SIG-M5 (cell line): ENCODE measurements at places on chromosomes 11 and 22.
A peak's percentile ranks its signal among the peaks of the same experiment; 100 is the strongest.

GRCh38 chr11:43579919-43580276 lies 100.6 kb upstream of the HSD17B12 start:
- DNase-seq, result no peak

DNA sequence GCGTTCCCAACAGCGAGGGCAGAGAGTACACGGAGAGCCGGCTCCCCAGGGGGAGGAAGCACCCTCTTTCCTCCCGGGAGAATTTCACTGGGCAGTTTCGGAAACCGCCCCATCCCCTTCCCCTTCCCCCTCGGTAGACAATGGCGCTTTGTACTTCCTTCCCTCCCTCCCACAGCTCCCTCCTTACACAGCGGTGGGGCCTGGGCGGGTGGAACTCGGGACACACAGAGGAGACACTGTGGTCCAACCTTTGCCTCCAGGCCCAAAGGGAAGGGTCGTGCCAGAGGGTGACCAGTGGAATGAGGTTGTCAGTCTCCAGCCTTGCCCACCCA lies 4.3 kb downstream of the SMTN start:
- no peak for DNase-seq

DNA sequence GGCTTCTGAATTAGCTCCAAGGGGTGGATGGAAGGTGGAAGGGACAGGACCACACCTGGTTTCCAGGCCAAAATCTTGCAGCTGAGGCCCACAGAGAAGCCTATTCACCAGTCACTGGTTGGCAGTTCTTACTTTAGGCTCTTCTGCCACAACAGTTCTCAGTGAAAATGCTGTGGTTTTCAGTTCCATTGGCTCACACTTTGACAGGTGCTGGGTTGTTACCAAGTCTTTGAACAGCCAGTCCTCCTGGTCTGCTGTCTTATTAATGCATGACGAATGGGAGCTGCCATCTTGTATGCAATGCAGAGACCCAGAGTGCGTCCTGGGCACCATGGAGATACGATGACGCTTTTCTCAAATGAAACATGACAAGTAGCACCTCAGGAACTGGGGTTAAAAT lies 232.0 kb upstream of the ZBED5 start:
- no peak for DNase-seq

DNA sequence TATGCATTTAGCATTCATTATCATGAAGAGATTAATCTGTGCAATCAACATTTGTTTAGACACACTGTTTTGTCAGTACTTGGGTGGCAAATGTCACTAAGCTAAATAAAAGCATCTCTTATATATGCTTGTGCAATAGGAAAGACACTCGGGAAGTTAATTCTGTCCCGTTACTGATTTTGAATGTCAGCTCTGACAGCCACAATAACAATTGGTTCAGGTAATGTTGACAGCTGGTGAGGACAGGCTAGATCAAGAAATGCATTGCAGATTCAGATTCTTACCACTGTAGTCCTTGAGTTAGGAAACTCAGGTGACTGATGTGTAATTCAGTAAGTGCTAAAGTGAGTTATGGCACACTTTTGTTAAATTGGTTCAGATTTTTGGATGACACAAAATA lies 523.8 kb upstream of the FAT3 start:
- no peak for DNase-seq

GRCh38 chr11:102047305-102047924 lies at the start of gene CFAP300:
CFAP300 (plus strand) TSS chr11:102047437; CDS start chr11:102047471, 34 bp downstream.
- DNase-seq, result no peak

GRCh38 chr22:26576026-26576680 lies 13.8 kb downstream of the TPST2 start:
- DNase-seq, result no peak

GRCh38 chr22:37126882-37127281 lies 17.4 kb upstream of the TMPRSS6 start:
- DNase-seq, result no peak

DNA sequence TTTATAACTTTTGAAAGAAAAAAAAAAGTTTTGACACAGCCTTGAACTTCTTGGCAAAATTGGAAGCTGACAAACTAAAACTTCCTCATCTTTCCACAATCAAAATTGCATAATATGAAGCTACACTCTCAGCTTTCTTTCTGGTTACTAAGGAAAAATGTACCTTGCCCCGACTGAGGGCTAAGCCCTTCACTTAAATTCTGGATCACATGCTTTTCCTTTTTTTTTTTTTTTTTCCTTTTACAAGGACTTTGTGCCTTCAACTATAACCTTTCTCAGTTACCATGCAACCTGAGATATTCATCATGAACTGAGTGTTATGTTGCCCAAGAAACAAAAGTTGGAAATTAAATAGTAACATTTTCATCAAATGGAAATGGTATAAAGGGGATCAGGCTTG lies 188.5 kb upstream of the CARD18 start:
- DNase-seq, result no peak

DNA sequence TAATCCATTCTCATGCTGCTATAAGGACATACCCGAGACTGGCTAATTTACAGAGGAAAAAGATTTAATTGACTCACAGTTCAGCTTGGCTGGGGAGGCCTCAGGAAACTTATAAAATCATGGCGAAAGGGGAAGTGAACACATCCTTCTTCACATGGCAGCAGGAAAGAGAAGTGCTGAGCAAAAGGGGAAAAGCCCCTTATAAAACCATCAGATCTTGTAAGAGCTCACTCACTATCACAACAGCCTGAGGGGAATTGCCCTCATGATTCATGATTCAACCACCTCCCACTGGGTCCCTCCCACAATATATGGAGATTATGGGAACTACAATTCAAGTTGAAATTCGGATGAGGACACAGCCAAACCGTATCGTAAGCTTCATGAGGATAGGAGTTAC lies 3.8 kb upstream of the CYB5R2 start:
- no peak for DNase-seq

DNA sequence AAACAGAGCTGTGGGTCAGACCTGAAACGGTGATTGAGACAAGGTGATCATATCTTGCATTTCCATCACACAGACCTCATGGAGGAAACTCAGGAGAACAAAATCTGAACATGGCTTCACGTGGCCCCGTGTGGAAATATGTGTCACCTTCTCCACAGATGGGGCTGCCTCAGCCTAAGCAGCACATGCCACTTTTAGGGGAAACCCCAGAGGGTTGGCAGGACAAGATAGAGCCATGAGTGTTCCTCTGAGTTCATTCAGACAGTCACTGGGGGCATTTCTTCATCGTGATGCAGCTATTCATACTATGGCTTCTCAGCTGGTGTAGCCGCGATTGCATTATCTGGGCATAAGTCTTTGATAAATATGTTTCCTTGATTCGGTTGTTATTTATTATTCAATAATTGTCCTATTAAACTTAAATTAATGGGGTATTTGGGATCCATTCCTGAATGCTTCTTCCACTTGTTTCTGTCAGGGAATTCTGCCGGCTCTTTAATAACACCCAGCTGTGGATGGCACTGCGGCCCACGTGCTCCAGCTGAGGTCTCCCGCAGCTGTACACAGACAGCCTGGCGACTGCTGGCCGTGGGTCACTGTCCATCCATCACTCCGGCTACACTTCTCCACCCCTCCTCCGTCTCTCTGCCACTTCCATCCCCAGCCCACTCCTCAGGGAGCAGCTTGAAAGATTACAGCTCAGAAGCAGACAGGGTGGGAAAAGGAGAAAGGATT lies 485.1 kb downstream of the OPCML start:
- no peak for DNase-seq

- DNase-seq, result no peak
These were observed 425.4 kb downstream of the ETS1 start for GRCh38 chr11:128161994-128162393.

DNA sequence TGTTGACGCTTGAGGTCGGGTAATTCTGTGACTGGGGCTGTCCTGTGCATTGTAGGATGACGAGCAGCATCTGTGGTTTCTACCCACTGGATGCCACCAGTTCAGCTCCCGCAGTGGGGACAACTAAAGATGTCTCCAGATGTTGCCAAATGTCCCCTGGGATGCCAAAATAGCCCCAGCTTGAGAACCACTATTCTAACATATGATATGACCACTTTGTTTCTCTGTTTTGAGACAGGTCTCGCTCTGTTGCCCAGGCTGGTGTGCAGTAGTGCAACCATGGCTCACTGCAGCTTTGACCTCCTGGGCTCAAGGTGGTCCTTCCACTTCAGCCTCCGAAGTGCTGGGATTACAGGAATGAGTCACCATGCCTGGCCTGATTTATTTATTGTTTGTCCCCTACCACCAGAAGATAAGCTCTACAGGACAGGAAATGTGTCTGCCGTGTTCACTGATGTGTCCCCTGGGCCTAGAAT lies 4.4 kb upstream of the MEN1 start:
- no peak for DNase-seq

DNA sequence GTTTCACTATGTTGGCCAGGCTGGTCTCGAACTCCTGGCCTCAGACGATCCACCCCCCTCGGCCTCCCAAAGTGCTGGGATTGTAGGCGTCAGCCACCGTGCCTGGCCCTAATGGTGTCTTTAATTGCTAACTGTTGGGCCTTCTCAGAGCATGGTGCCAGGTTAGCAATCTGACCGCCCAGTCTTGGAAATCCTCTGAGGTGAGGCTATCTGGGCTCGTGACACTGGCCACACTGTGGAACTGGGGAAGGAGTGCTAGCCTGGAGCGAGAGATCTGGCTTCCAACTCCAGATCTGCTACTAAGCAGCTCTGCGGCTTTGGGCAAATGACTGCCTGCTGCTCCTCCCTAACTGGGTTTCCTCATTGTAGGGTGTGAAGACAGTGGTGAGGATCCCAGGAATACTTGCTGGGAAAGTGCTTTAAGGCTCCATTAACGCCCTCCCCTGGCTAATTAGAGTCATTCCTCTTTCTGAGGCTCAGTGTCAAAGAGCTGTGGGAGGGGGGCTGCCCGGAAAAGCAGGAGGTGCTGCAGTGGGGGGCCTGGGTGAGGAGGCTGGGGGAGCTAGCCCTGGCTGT lies 35.4 kb downstream of the CHRDL2 start:
- DNase-seq, result no peak

DNA sequence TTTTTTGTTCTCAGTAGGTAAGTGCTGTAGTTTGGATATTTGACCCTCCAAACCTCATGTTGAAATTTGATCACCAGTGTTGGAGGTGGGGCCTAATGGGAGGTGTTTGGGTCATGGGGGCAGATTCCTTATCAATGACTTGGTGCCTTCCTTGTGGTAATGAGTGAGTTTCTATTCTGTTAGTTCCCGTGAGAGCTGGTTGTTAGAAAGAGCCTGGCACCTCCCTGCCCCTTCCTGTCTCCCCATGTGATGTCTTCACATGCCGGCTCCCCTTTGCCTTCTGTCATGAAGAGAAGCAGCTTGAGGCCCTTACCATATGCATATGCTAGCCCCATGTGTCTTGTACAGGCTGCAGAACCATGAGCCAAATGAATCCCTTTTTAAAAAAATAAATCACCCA lies 138.3 kb downstream of the TMEM135 start:
- DNase-seq, result no peak

GRCh38 chr11:134371436-134372185 lies 39.8 kb downstream of the GLB1L2 start:
- DNase-seq, result no peak

DNA sequence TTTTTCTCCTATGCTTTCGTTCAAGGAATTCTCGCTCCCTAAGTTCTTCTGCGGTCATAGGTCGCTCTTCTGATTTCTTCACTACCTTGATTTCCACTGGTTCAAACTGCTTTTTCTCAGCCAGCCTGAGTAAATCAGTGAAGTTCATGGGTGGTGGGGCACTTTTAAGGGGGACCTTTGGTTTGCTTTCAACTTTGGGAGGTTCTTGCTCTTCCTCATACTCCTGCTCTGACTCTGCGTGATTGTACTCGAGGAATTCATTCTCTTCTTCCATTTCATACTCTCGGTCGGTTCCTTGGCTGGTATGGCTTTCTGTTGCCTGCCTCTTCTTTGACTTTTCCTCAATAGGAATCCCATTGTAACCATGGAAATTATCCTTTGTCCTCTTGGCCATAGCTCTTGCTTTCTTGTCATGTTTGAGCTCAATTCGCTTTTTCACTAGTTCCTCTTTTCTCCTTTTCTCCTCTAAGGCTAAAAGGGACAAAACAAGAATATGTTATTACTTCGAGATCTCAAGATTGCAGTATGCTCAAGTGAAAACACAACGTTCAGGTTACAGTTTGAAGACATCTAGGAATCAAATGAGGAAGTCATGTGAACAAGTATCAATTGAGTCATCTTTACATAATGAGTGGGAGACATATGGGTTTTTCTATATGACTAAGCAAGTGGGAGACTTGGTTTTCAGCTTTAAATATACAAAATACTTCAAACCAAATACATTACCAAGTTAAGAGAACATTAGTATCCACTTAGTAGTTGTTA lies 16.2 kb downstream of the MISFA start:
- DNase-seq, result peak; percentile 94

DNA sequence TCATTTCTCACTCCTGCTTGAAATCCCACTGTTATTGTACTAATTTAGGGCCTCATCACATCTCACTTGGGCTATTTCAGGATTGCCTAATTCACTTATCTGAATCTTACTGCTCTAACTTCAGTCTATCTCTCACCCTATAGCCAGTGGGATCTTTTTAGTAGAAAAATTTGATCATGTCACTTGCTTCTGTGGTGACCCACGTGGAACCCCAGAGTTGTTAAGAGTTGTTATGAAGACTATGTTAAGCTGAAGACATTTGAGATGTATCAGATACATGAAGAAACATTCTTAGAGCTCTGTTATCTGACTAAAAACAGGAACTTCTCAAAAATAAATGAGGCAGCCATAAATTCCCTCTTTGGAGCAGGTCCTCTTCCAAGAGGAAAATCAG lies 1375.6 kb upstream of the TENM4 start:
- no peak for DNase-seq

GRCh38 chr11:100910808-100911207 lies 218.8 kb downstream of the PGR start:
- DNase-seq, result no peak

DNA sequence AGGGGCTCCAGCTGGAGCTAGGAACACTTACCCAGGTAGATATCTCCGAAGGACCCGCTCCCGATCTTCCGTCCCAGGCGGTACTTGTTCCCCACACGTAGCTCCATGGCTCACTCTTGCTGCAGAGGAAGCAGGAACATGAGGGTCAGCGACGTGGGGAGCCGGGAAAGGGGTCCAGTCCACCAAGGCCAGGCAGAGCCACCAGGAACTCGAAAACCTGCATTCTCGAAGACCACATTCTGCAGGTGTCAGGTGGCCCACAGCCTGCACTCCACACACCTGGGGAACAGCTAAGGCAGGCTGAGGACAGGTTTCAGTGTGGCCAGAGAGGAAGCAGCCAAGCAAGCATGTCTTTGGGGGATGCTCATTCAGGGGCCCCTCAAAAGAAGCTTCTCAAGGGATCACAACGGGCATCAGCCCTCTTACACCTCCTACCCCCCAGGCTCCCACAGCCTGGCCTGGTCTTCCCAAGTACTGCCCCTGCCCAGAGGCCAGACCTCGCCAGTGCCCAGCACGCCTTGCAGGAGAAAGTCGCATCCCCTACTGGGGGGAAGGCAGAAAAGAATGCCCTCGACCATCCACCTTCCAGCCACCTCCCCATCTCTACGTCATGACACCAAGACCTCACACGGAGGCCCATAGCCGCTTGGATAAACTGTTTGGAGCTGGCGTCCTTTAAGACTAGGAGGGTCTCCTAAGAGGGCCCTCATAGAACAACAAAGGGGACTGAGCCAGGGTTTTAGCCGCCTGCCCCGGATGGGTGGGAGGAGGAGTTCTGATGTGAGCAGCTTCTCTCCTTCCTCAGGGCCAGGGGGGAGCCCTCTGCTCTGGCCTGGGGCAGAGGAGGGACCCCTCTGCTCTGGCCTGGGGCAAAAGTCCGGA lies 2.9 kb downstream of the CSNK1E start:
- no peak for DNase-seq

GRCh38 chr11:119006656-119007055 lies 8.7 kb downstream of the CENATAC start:
- DNase-seq, result no peak
